H4 (cell line): ENCODE measurements at places on chromosomes 11 and 22. TPM values are rescaled to one million over a fixed set of nuclear protein-coding genes. Genes with fewer than 3 reads are reported as not detected.
A peak's percentile ranks its signal among the peaks of the same experiment; 100 is the strongest.

The DENND6B gene
- 0.35 and 1.3 TPM in 2 replicates for total RNA-seq

GRCh38 chr11:68312117-68312779 lies at the start of gene LRP5:
TSS of gene LRP5 (plus strand) at chr11:68312591. CDS start at chr11:68312715, 124 bp downstream.
- DNase-seq: no peak

GRCh38 chr11:87634331-87634730 lies 540.9 kb downstream of the RAB38 start:
- DNase-seq: no peak

DNA sequence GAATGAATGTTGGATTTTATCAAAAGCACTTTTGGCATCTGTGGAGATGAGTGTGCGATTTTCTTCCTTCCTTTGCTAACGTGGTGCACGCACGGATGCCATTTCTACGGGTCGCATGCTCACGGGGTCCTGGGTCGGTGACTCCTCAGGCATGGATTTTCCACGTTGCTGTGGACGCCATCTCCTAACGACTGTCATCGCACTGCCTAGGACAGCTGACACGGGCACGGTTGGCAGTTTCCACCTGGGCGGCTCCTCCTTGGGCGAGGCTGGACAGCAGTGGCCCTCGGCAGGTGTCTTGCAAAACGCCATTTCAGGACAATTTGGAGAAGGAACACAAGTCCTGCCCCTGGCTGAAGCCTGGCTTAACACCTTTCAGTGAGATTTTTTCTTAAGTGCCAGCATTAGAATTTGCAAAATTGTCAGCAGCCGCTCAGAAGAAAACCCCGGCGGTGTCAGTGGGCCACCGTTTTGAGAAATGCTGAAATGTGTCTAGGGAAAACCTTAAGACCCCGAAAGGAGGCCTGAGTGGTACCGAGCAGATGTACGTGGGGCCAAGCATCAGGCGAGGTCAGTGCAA lies 34.7 kb upstream of the TOLLIP start:
- no peak for DNase-seq

DNA sequence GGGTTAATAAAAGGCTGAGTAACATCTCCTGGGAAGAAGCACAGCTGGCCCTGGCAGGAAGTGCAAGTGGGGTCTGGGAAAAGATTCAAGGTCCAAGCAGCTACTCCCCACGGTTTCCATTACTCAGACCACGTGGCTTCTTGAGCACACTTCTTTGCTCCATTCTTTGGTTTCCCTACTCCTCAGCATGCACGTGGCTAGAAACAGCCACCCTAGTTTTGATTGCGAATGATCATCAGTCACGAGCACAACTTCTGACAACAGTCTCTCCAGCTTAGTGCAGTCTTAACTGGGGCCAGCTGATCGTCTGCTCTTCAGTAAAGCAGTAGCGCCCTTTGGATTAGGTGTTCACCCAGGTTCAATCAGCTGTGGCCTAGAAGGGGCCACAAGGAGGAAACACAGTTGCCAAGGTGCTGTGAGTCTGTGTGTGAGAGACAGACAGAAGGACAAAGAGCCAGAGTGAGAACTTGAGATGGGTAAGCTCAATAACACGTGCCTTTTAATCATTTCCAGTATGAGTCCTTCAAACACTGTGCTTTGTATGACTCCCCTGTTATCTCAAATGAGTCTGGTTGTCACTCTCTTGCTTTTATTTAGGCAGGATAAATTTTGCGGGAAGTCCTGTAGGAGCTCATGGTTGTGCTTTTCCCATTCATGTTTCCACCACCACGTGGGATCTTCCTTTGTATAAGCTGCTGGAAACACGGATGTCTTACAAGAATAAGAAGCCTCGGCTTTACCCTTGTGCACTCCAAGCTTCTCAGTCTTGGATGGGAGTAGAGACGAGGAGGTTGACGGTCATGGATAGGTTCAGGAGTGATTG lies 901 bp upstream of the PARVA start:
- peak; percentile 23 for DNase-seq

DNA sequence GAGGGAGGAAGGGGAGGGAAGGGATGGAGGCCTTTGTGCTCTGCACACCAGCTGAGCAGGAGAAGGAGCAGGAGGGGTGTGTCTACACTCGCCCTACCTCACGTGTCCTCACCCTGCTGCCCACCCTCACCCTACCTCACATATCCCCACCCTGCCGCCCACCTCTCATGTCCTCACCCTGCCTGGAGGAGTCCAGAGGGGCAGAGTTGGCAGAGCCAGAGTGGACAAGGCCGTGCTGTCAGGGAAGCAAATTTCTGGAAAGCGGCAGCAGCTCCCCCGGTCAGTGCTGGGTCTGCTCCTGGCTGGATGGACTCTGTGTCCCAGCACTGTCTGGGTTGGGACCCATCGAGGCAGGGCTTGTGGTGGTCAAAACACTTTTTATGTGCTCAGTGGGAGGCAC lies 799.6 kb downstream of the BRD1 start:
- DNase-seq: no peak

- DNase-seq: no peak
These were observed 273.9 kb downstream of the RAB38 start for GRCh38 chr11:87901341-87901740.

DNA sequence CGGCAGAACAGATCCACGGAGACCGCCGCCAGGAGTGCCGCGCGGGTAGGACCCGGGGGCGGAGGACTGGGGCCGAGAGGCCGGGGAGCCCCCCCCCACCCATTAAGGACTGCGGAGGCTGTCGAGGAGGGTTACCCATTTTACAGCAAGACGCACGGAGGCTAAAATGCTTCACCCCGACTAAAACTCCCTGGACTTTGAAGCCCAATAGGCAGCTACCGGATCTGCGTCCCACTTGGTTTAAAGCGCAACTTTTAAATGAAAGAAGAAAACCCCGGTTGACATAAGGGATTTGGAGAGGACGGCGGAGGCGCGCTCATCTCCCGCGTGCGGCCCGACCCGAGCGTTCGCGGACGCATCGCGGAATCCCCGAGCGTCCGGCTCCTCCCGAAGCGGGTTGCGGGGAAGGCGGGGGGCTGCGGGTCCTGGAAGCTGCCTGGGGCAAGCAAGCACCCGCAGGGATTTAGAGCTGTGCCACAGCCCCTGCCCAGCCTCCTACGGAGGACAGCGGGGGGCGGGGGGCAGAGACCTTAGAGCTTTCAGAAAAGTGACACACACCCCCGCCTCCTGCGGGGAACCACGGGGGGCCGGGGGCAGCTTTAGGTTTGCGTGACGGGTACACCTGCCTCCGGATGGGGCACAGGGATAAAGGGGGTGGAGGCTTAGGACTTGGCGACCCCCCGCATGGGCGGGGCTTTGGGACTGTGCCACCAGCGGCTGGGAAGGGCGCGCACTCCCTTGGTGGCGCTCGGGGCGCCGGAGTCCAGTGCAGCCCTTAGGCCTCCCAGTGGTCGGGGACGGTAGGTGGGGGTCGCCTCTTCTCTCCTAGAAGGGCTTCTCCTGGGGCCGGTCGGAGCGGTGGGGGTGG lies 760 bp upstream of the CELSR1 start:
- no peak for DNase-seq

GRCh38 chr11:122202161-122202950 lies 86.3 kb upstream of the BLID start:
- peak; percentile 63 for DNase-seq

- DNase-seq: no peak
These were observed 5.6 kb upstream of the LDLRAD3 start for GRCh38 chr11:35938231-35938630.

- no peak for DNase-seq
These were observed 66.4 kb downstream of the SGSM3 start for GRCh38 chr22:40436505-40437431.

DNA sequence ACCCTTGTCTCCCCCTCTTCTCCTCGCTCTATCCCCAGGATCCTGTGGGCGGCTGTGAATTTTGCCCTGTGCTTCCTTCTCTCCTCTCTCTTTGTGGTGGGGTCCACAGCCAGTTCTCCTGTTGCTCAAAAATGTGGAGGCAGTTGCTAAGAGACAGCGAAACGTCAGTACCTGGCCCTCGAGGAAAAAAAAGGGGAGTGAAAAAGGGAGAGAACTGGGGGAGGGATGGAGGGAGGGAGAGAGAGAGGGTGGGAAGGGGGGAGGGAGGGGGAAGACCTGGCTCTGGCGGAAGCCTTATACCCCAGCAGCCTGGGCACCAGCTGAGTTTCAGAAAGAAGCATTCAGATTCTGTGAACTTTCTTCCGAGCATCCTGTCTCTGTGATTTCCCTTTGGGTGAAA lies 2.1 kb upstream of the LRRC55 start:
- no peak for DNase-seq

DNA sequence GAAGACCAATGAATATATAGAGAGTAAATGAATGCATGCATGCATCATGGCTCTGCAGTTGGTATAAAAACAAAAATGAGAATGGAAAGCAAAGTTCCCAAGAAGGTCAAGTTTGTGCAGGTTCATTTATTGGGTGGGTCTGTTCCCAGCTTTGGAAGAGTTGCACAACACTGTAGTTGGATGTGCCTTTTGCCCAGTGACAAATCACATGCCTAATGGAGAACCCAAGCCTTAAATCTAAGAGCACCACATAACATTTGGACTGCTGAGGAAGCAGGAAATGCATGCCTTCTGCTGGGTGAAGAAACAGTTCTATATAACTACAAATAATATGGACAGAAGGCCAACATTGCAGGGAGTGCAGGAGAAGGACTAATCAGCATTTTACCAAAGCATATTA lies 30.6 kb downstream of the PRCP start:
- DNase-seq: no peak
